ENCODE measurements at places on chromosomes 16 and 17.

- no peak for DNase-seq
Measured at GRCh38 chr16:50244140-50244503, 22.2 kb upstream of the ADCY7 start.

- no peak for DNase-seq
Measured at GRCh38 chr17:30780343-30780742, 44.1 kb downstream of the CRLF3 start.

DNA sequence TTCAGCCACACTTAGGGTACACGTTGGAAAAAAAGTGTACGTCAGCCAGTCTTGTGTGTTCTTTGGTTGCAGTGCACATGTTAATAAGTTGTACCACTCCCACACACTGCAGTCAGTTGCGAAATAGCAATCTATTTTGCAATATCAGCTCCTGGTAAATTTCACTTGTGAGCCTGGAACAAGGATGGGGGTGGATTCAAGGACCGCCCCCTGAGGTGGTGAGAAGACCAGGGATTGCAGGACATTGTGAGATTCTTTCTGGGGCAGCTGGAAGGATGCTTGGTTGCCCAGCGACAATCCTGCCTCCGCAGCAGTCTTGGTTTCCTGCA lies 78.6 kb upstream of the ZFHX3 start:
- DNase-seq, result no peak

- no peak for DNase-seq
Measured at GRCh38 chr16:56986361-56986760, 3.0 kb upstream of the NLRC5 start.

DNA sequence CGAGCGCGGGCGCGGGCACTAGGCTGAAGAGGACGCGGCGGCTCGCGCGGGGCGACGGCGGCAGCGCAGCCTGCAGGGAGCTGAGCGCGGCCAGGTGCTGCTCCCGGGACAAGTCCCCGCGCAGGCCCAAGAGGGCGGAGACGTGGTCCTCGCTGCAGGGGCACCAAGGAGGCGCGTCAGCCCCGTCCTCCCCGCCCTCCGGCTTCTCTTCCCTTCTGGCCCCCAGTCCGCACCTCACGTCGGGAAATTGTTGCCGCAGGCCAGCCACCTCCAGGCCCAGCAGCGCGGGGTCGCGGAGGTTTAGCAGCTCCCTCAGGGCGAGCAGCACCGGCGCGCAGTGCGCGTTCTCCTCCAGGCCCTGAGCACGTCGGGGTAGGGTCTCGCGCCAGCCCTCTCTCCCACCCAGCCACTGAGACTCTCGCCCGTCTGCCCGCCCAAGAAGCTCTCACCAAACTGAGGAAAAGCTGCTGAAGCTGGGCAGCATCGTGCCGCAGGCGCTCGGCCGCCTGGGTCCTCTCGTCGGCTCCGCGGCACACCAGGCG lies 761 bp upstream of the MATCAP1 start:
- no peak for DNase-seq

GRCh38 chr16:12159028-12159427 lies 182.5 kb downstream of the SNX29 start:
- no peak for DNase-seq

DNA sequence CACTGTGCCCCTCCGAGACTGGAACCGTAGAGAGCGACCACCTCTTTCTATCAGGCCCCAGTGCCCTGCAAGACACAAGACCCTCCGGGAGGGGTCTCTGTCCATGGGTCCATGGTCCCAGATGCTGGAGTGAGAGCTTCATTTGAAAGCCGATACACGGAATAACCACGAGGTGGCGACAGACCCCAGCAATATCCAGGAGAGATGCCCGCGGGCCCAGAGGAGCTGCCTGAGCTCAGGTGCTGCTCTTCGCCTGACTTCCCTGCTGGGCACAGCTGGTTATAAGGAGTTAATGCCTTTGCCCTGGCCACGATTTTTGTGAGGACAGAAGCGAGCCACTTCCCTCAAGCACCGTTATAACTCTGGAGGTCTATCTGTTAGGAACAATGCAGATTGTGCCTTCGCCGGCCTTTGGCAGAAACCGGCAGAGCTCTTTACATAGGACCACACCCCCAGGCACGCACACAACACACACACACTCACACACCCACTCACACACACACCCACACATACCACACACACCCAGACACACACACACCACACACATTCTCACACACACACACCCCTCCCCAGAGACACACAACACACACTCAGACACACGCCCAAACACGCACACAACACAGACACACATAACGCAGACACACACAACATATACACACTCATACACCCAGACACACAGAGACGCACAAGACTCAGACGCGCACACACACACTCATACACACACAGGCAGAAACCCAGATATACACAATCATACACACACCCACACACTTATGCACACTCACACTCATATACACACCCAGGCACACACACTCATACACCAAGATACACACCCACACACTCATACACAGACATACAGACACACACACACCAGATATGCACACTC lies 436.4 kb downstream of the SOX9 start:
- peak; percentile 29 for DNase-seq

DNA sequence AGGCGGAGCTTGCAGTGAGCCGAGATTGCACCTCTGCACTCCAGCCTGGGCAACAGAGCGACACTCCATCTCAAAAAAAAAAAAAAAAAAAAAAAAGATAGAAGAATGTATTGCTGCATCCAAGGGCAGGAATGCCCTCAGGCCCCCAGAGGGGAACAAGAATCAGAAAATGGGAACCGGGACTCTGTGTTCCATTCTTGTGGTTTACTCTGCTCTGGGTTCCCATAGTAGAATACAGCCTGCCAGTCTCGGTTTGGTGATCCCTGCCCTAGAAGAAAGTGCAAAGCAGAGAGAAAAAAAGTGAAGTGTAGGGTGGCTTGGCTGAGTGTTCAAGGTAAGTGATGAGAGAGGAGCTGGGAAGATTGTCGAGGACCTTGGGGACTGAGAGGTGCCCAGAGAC lies 27.4 kb upstream of the KDM6B start:
- no peak for DNase-seq

GRCh38 chr17:18043491-18043890 lies 4.3 kb downstream of the GID4 start:
- no peak for DNase-seq

GRCh38 chr17:64281962-64282752 lies 19.1 kb upstream of the TEX2 start:
- no peak for DNase-seq

GRCh38 chr17:39134878-39135277 lies 16.6 kb downstream of the PLXDC1 start:
- DNase-seq, result no peak

DNA sequence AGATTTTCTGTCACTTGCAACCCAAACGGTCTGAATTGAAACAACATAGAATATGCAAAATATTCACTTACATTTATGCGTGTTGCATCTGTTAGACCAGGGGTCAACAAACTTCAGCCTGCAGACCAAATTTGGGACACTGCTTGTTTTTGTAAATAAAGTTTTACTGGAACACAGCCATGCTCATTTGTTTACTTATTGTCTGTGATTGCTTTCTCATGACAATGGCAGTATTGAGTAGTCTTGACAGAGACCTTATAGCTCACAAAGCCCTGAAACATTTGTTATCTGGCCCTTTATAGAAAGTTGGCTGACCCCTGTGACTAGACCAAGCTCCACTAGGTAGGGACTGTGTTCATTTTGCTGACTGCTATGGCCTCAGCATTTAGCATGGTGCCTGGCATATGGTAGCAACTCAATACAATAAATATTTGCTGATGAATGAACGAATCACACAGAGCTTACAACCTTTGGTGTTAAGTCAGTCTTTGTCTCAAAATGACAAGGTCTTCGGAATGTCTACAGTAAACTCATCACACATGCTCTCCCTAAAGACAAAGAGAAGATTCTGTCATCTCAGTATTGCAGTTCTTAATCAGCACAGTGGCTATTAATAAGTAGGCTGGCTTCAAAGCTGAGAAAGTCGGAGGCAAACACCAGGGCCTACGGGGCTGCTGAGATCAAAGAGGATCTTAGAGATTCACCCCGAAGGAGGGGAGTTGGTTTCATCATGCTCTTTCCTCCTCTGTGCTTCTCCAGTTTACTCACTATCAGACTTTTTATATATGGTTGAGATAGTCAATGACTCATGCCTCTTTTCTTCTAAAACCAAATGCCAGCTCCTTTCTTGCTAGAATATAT lies 95.2 kb upstream of the AXIN2 start:
- DNase-seq, result peak; percentile 2

DNA sequence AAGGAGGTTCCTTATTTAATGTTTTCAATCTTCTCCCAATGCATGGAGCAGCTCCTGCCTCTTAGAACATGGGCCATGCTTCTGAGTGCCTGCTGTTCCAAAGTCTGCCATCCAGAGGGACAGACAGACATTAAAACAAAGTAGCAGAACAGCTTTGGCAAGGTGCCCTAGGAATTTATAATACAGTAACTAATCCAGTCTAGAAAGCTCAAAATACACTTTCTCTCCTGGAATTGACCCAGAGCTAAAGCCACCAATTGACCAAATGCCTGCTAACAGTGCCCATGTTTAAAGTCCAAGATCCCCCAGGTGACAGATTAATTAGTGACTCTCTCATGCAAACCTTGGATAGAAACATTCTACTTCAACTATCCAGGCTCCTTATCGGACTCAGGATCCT lies 11.1 kb upstream of the CHRNE start:
- no peak for DNase-seq

- DNase-seq, result no peak
Measured at GRCh38 chr17:75269844-75270217, 1.2 kb downstream of the MIF4GD start.

GRCh38 chr16:82264756-82265155 lies 94.7 kb upstream of the MPHOSPH6 start:
- DNase-seq, result no peak

DNA sequence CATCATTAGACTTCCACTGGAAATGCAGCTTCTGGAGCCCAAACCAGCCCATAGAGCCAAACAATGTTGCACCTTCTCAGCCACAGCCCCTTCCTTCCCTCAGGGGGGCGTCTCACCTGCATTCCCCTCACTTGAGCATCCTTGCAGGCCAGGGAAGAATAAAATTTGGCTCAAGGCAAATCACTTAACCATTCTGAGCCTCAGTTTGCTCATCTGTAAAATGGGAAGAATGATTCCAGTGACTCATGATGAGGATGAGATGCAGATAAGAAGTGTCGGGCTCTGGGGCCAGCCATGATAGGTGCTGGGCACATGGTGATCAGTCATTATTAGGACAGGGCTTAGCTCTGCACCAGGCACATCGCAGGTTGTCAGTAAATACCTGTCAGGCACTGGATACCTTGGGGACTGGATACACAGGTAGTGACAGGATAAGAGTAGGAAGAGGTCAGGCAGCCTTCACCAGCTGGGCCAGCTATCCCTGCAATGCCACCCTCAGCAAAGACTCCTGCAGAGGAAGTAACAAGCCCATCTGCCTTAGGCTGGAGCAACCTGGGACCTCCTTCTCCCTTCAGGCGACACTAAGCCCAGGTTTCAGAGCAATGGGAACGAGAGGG lies 208.0 kb upstream of the TNRC6C start:
- DNase-seq, result no peak

- DNase-seq, result no peak
Measured at GRCh38 chr16:59373632-59374031, 639.5 kb upstream of the GOT2 start.

GRCh38 chr17:44910231-44911106 lies 4.8 kb downstream of the GFAP start:
- no peak for DNase-seq

GRCh38 chr17:63250830-63251229 lies 195.3 kb downstream of the CYB561 start:
- no peak for DNase-seq

GRCh38 chr16:51939378-51939871 lies 607.5 kb downstream of the TOX3 start:
- no peak for DNase-seq

DNA sequence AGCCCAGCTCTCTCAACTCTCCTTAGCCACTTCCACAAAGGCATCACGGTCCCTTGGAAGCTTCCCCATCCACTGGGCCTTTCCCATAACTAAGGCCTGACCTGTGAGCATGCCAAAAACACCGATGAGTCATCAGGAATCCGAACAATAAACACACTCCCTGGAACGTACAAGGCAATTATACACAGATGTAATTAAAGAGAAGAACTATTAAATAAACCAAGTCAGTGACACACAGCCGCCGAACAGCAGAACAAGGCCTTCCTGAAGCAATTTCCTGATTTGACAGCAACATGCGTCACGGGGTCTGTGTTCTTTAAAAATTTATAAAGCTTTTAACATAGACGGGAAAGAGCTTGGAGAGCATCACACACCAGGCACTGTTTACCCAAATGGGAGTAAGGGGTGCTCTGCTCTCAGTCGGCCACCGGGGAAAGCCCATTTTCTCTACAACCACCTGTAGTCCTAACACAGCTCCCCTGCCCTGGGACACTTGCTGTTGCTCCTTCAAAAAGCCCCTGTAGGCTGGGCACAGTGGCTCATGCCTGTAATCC lies 29.4 kb downstream of the COG7 start:
- no peak for DNase-seq

DNA sequence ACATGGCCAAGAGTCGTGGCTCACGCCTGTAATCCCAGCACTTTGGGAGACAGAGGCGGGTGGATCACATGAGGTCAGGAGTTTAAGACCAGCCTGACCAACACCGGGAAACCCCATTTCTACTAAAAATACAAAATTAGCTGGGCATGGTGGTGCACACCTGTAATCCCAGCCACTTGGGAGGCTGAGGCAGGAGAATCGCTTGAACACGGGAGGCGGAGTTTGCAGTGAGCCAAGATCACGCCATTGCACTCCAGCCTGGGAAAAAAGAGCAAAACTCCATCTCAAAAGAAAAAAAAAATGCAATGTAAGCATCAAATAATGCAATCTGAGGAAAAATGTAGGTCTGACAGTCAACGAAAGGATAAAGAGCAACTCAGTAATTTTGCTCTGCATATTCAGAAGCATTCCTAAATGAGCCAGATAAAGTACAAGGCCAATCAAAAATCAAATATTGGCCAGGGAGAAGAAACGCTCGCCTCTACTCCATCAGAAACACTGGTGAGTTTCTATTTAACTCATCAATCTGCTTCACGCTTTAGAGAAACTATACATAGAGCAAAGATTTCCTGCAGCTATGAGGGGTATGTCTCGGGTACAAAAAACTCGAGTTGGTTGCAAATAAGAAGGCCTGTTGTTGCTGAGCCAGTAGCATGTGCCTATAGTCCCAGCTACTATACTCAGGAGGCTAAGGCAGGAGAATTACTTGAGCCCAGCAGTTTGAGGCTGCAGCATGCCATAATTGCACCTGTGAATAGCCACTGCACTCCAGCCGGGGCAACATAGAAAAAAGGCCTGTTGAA lies 3.7 kb downstream of the TXNDC11 start:
- no peak for DNase-seq

GRCh38 chr17:79478051-79478461 lies 132.8 kb downstream of the RBFOX3 start:
- DNase-seq, result no peak

GRCh38 chr16:10979717-10980601 lies 35.6 kb downstream of the CLEC16A start:
- DNase-seq, result no peak

- DNase-seq, result no peak
Measured at GRCh38 chr16:2481676-2482075, 6.7 kb downstream of the TBC1D24 start.

All from stimulated activated CD4-positive, alpha-beta T cell treated with anti-CD3 and anti-CD28 coated beads, Interleukin-1b, Interleukin-23, amount 100 ng/mL, for 1 hour (primary cell).